Fibroblast of villous mesenchyme (primary cell): ENCODE measurements at places on chromosomes 6 and 20.

DNA sequence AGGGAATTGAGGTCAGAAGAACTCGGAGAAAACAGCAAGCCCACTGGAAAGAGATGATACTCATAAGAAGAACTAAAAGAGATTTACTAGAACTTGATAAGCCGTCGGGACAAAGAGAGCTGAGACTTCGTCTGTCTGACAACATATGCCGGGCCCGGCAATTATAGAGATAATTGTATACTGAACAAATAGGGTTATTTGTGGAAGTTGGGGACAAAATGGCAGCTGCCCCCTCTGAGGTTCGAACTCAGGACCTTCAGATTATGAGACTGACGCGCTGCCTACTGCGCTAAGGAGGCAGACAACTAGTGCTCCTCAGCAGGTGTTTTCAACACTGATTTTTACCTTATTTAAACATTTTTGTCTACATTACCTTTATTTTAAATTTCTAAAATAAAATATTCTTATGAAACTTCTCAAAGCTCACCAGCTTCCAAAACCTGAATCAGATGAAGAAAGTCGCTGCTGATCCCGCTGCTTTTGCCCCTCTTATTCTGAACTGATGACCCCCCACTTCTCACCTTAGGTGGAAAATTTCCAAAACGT lies 29.3 kb upstream of the TRIM27 start:
- DNase-seq: peak; percentile 61

DNA sequence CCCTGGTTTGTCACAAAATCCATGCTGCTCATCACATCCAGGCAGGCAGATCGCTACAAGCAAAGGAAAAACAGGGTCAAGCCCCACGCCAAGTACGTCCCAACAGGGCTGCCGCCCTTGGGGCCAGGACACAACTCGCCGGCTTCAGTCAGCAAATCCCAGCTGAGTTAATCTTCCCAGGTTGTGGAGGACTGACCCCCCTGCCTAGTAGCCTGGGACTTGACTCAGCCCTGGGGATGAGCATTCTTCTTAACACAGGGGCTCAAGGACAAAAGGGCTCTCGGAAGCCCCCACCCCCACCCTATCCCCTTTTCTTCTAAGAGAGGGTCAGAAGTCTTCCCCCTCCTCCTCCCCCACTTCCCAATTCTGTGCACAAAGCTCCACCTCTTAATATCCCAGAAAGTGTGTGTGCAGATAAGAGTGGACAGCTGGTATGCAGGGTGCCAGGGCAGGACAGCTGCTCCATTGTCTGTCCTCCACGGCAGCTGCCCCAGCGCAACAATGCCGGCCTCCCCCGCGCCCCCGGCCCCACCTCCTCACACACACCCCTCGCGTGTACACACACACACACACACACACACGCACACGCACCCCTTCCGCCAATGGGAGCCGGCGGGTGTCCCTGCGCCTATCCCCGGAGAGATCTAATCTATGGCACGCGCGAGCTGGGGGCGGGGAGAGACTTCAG lies 4.5 kb downstream of the DLL1 start:
- DNase-seq: peak; percentile 40

GRCh38 chr20:15564981-15565380 lies 1008.3 kb downstream of the KIF16B start:
- no peak for DNase-seq

DNA sequence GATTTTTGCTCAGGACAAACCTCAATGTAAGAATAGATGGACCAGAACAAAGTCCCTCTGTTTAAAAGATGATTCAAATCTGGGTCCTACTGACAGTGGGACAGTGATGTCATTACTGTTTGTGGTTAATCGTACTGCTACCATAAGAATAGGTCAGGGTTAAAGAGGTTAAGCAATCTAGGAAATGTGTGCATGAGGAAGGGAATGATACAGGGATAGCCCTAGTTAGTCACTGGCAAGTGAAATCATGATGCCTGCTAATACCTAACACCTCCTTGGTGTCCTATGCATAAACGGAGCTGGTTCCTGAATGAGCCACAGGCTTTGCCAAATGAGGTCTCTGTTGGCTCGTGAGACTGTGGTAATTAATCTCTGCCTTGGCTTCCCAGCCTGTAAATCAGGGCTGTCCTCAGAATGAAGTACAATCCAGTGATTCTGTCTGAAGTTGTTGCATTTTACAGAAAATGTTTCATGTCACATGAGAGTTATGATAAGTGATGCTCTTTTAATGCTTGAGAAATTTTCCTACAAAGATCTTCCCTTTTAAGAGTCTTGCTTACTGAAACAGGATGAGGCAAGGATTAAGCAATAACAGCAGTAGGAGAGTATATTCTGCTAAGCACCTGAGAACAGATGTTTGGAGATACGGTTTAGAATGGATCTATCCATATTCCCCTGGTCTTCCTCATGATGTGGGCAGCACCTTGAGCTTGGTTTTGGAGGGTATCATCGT lies 3.8 kb downstream of the MEP1A start:
- no peak for DNase-seq

- DNase-seq: no peak
These were observed 25.3 kb upstream of the HACE1 start for GRCh38 chr6:104884867-104885517.

DNA sequence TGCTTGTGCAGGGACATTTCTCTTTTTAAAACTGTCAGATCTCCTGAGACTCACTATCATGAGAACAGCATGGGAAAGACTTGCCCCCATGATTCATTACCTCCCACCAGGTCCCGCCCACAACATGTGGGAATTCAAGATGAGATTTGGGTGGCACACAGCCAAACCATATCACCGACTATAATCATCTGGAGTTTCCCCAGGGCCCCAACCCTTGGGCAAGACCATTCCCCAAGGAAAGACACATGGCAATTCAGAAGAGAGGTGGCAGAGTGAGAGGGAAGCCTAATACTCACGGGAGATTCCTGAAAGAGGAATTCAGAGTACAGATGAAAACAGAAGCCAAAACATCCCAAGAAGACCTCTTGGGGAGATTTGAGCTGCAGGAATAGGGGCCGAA lies 291.0 kb upstream of the PLCB4 start:
- DNase-seq: no peak

GRCh38 chr20:31713312-31714273 lies 9.1 kb downstream of the BCL2L1 start:
- DNase-seq: peak; percentile 86

- DNase-seq: peak; percentile 89
These were observed 6.0 kb downstream of the SDC4 start for GRCh38 chr20:45341939-45342854.

- no peak for DNase-seq
These were observed 35.8 kb downstream of the RREB1 start for GRCh38 chr6:7143476-7143974.

DNA sequence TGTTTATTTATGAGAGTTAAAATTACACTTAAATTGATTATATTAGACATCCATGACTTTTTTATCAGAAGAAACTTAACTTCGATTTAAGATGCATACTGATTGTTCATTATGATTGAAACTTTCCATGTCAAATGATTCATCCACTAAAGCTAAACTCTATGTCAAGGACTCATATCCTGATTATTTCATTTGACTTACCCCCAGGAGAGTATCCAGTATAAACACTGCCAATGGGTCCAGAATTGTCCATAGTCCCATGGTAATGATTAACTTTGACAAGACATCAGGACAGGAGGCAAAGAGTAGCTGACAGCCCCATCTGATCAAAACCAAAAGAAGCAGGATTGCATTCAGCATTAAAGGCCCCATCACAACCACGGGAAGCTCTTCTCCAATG lies 709.9 kb downstream of the TFAP2A start:
- DNase-seq: no peak

- DNase-seq: no peak
These were observed 472.5 kb downstream of the KIF16B start for GRCh38 chr20:16100767-16101166.
